G401 (cell line): ENCODE measurements at places on chromosomes 12 and 14.

GRCh38 chr14:69996216-69996615 lies 117.0 kb downstream of the SMOC1 start:
- DNase-seq: no peak

DNA sequence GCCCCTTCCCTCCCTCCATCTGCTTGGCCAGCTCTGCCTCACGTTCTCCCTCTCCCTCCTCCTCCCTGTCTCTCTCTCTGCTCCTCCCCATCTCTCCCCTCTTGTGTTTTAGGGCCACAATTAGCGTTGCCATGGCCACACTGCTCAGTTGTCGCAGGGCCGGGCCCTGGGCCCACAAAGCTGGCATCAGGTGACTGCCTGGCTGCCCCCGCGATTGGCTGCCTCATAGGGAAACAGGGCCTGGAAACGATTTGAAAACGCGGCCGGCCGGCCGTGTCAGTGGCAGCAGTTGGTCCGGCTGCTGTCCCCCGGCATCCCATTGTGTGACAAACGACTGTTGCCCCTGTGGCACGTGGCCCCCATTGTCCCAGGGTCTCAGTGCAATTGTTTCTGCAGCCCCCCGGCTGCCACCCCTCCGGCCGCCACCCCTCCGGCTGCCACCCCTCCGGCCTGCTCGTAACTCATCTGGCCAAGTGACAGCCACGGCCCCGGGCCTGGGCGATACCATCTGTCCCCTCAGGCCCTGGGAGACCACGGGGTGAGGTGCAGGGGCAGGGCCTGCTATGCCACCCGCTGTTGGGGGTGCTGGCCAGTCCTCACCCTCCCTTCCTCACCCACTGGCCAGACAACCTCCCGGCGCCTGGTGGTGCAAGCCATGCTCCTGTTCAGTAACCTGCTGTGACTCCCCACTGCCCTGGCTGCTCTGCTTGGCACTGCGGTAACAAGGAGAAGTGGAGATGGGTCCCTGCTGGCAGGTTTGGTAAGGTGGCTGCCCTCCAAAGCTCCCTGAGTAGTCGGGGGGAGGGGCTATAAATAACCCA lies 17.4 kb downstream of the FOXN4 start:
- DNase-seq: peak; percentile 99

- DNase-seq: no peak
Measured at GRCh38 chr12:47350062-47350408, 270.3 kb upstream of the AMIGO2 start.

DNA sequence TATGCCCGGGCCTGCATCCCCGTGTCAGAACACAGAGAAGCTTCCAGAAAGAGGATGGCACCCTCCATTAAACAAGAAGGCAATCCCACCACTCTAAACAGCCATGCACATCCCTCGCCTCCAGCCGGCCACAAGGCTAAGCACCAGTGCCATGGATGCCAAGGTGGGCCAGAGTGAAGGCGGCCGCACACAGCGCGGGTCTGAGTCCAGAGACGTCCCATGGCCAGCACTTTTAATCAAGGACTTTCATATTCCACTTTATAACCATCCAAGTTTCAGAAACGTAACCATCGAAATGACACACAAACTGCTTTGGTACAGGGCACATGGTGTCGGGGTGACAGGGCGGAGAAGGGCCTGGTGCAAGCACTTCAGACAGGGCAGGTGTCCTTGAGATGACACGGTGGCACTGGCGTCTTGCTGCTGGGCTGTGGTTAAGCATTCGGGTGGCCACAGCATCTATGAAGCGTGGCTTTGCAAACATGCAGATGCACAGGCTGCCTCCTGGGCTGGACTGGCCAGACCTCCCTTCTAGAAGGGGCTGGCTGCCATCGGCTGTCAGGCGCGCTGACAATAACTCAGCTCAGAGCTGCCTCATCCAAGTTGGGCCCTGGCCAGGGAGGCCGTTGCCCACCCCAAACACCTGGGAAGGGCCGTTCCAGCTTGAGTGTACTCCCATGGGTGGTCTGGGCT lies 117.2 kb downstream of the RFLNA start:
- DNase-seq: no peak

DNA sequence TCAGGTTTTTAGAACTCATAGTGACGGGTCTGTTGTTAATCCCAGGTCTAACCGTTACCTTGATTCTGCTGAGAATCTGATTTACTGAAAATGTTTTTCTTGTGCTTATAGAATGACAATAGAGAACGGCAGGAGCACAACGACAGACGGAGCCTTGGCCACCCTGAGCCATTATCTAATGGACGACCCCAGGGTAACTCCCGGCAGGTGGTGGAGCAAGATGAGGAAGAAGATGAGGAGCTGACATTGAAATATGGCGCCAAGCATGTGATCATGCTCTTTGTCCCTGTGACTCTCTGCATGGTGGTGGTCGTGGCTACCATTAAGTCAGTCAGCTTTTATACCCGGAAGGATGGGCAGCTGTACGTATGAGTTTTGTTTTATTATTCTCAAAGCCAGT lies 34.4 kb downstream of the PSEN1 start:
- DNase-seq: no peak

DNA sequence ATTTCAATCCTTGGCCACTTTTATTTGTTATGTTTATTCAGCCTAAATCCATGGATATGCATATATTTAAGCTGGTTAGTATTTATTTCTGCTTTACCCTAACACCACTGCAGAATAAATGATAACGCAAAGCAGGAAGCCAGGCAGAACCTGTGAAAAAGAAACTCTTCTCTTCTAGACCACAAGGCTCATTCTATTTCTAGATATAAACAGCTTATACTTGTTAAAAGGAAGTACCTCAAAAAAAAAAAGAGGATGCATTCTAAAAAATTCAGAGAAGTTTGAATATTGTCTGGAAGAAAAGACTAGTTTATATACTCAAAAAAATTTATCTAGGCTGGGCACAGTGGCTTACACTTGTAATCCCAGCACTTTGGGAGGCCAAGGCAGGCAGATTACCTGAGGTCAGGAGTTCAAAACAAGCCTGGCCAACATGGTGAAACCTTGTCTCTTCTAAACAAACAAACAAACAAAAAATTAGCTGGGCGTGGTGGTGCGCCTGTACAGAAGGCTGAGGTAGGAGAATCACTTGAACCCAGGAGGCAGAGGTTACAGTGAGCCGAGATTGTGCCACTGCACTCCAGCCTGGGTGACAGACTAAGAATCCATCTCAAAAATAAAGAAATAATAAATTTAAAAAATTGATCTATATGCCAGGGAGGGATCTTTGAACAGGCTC lies 55.8 kb downstream of the GALNT4 start:
- DNase-seq: no peak

- DNase-seq: no peak
Measured at GRCh38 chr14:20427231-20428009, 8.5 kb downstream of the KLHL33 start.

DNA sequence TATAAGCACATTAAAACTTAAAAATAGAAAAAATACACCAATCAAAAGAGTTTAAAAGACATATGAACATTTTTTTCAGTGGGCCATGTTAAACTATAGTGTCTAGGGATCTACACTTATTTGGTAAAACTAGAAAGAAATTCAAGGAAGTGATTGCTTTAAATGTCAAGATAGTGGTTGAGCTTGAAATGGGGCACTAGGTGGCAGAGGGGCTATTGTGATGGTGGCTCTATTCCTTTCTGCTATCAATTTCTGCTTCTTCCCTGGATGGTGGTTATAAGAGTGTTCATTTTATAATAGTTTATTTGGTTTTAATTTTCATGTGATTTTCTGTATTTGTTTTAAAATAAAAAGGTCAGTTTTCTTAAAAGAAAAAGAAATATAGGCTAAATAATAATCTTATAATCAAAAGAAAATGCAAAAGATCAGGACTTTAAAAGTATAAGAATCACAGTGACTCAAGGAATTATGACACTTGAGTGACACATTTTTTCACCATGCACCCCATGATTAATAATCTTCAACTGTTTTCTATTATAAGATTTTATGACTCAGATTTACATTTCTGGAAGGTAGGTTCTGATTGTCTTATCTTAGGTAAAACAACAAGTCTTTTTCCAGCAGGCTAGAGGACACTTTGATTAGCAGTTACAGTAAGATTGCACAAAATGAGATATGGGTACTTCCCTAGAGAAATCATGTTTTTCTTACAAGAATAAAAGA lies 137.5 kb downstream of the FSCB start:
- DNase-seq: no peak

DNA sequence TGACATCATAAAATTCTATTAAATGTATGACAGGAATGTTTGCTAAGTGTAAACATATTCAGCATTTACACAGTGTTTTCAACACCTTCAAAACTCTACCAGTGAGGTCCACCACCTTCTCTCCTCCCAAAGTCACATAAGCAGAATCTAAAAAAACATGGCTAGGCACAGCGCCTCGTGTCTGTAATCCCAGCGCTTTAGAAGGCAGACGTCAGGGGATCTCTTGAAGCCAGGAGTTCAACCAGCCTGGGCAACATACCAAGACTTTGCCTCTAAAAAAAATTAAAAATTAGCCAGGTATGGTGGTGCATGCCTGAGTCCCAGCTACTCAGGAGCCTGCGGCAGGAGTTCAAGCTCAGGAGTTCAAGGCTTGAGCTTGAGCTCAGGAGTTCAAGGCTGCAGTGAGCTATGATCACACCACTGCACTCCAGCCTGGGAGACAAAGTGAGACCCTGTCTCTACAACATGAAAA lies 30.0 kb downstream of the NUMB start:
- DNase-seq: peak; percentile 65

DNA sequence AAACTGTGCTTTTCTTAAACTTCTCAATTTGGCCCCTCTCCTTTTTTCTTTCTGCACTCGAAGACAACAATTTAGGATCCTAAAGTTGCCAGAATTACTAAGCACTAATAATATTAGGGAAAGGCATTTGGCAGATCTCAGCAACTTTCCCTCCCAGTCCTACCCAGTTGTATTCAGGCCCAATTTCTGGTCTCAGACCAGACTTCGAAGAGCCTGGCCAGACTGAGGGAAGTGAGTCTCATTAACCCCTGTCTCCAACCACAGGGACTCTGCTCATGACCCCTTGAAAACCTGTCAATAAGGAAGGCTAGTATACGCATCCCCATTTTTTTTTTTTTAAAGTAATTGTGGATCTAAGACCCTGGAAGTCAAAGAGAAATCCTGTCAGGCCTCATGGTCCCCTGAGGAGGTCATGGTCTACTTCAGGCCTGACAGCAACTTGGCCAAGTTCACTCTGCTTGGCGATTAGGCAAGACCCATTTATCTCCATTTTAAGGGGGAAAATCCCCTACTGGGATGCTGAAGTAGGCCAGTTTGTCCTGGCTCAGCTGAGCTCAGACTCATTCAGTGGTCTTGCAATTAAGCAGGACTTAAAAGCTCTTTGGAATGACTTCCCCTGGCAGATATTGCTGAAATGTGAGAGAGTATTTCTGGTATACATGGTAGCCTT lies 521.0 kb downstream of the FUT8 start:
- DNase-seq: no peak

GRCh38 chr12:118064608-118065007 lies 3.6 kb upstream of the WSB2 start:
- peak; percentile 13 for DNase-seq

DNA sequence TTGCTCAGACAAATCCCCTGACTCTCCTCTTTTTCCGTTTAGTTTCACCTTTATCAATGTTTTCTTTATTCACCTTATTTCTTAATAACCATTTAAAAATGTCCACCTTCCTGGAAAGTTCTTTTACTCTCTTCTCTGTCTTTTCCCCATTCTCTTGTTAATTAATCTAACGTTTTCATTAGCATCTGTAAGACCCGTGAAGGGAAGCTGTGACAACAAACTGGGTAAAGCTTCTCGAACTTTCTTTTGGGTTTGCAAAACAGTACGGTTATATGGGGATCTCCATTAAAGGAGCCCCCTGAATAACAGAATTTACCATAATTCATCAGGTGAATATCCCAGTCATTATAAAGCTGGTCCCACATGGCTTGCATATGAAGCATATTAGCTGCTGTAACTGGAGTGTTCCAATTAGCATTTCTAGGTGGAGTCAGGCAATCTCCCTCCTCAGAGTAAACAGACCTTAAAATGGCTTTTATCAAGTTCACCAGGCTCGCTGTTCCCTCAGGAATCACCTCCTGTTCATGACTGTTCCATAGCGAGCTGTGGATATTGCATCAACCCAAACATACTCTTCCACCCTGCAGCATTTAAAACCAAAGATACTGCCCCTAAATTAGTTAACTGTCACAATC lies 42.4 kb downstream of the TMEM30B start:
- no peak for DNase-seq

DNA sequence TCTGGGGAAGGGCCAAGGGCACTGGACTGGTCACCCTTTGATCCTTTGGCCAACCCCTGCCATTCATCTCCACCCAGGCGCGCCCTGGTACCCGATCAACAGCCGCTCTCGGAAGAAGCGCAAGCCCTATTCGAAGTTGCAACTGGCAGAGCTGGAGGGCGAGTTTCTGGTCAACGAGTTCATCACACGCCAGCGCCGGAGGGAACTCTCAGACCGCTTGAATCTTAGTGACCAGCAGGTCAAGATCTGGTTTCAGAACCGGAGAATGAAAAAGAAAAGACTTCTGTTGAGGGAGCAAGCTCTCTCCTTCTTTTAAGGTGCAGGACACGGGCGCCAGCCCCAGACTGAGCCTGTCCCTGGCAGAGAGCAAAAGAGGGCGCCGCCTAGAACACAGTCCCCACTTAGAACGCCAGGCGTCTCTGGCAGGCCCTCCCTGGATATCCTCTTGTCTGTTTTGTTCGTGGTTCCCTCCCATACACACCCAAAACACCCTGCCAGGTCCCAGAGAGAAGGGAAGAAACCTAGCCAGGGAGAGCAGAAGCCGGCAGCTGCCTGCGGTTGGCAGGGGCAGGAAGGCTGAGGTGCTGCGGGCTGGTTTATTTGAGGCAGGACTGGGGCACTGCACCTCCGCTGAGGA lies 1.7 kb downstream of the HOXC12 start:
- DNase-seq: no peak

- DNase-seq: no peak
Measured at GRCh38 chr14:54109521-54110120, 153.0 kb upstream of the BMP4 start.

- no peak for DNase-seq
Measured at GRCh38 chr14:68628605-68629310, 164.1 kb downstream of the ZFP36L1 start.

DNA sequence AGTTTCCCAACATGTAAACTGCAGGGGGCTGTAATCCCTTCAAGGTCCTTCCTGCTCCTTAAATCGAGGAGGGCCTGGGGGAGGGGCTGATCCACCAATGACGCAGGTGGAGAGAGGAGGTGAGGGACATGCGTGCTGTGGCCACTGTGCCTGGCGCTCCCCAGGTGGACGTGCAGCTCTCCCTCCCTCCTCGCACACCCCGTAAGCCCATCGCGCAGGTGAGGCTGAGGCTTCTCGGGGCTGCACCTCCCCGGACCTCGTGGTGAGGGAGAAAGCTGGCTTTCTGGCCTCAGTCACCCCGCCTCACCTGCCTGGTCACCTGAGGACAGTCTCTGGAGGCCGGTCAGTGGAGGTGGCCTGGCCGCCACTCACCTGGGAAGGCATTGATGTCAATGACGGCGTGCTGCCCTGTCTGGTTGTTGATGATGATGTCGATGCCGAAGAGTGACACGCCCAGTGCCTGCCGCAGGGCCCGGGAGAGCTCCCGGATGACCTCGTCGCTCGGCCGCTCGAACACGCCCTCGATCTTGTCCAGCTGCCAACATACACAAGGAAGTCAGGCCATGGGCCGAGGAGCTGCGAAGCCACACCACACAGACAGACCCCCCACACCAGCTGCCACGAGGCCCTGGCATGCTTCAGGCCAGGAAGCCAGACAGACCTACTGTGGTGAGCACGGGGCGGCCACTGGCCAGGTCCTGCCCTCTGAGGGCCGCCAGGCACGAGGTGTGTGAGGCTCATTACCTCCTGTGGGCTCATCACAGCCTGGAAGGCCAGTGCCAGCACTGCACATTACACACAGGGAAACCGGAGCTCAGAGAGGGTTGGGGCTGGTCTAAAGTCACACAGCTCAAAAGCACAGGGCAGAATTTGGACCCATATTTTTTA lies 23.3 kb downstream of the CHGA start:
- no peak for DNase-seq
